ENCODE measurements at places on chromosomes 16 and 17. TPM values are rescaled to one million over a fixed set of nuclear protein-coding genes. Genes with fewer than 3 reads are reported as not detected.
A peak's percentile ranks its signal among the peaks of the same experiment; 100 is the strongest.

GRCh38 chr17:45222996-45223538, 1.4 kb downstream of the FMNL1 start:
- DNase-seq: peak; percentile 19
- H3K27ac ChIP-seq: peak overlapping the region; percentile 44
- peaks cover 14% of the 10 kb centered on the region for H3K4me1 ChIP-seq
- no peaks in the 10 kb centered on the region for H3K27me3 ChIP-seq
- peak overlapping the region; percentile 79 for H3K4me3 ChIP-seq
- no peaks in the 10 kb centered on the region for H3K36me3 ChIP-seq

DNA sequence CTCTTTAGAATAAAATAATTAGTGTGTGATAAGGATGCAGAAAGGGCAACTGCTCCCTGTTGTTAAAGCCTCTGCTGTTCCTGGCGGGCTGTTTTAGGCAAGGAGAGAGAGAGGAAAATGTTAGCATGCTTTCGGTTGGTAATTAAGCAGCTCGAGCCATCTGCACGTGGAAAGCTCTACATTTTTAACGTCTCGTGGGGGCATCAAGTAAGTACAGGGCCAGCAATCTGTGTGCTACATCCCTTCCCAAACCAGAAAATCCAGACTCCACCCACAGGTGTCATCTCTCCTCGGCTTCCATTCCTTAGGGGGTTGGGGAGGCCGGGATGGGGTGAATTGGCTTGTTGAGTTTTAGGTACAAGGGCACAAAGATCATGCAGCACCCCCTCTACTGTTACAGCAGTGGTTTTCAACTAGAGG, 62.4 kb upstream of the MARCHF10 start:
- no peak overlapping the region for H3K27ac ChIP-seq
- no peak for DNase-seq
- H3K4me3 ChIP-seq: no peak overlapping the region

DNA sequence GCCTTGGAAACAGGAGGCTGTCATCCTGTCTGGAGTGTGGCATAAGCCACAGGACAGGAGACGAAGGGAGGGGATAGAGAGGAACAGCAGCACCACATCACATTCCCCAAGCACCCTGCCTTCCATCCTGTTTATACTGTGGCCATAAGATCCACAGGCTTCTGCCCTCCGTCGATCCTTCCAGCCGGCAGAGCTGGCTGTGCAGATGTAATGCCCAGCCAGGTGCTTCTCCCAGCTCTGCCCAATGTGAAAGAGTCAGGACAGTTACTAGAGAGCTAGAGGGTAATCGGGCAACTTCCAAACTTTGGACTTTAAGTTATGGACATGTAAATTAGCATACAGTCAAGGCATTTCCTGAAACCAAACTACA, 368.4 kb downstream of the SOX9 start:
- H3K4me1 ChIP-seq: no peaks in the 10 kb centered on the region
- no peak overlapping the region for H3K4me3 ChIP-seq

Gene GRIN2C
- 2.3 TPM for total RNA-seq

Gene ITPRIPL2
- total RNA-seq: 57.1 TPM
